ENCODE measurements at places on chromosomes 4 and X.
A peak's percentile ranks its signal among the peaks of the same experiment; 100 is the strongest.

- no peak for DNase-seq
Observed at GRCh38 chr4:36226430-36227227, 17.7 kb downstream of the ARAP2 start.

- no peak for DNase-seq
Observed at GRCh38 chrX:106954041-106954440, 33.8 kb downstream of the CLDN2 start.

GRCh38 chr4:15714646-15715435, 12.0 kb downstream of the BST1 start:
- no peak for DNase-seq

- peak; percentile 41 for DNase-seq
Observed at GRCh38 chrX:30246769-30247489, at the start of gene MAGEB1. MAGEB1 (plus strand) TSS chrX:30247146; CDS start chrX:30250494, 3,348 bp downstream.

GRCh38 chr4:182923796-182924340, 6.7 kb upstream of the DCTD start:
- no peak for DNase-seq

DNA sequence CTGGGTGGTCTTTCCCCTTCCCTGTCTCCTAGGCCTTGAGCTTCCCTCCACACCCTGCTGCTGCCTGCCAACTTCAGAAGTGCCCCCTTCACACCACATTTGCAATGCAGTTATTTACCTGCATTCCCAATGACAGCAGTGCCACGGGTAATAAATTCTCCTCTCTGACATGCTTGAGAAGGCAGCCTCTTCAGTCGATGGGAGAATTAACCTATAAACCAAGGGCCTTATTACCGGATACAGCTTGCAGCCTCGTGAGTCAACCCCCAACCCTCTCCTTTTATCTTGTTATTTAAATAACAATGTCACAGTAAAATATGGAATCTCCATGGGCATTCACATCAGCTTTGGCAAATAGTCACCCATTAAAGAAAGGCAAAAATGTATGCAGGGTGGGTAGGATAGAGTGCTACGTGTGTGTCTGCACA, 34.7 kb upstream of the LGI2 start:
- DNase-seq, result no peak

DNA sequence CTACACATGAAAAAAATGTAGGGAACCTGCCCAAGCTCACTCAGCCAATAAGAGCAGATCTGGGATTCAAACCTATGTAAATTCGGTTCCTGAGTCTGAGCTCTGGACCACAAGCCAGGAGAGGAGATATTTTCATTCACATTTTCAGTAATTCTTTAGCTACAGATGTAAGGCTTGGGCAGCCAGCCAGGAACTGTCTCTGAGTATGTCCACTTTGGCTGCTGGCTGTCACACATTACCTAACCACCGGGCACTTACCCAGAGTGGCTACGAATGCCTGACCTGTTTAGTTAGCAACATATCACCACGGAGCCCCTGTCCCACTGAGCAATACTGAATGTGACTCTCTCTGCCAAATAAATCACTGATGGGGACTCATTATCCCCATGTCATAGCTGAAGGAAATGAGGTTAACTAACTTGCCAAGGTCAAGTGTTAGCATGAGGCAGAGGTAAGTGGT, 15.3 kb downstream of the USP46 start:
- DNase-seq, result no peak

GRCh38 chr4:78779280-78779679, 3.1 kb downstream of the BMP2K start:
- DNase-seq, result no peak

DNA sequence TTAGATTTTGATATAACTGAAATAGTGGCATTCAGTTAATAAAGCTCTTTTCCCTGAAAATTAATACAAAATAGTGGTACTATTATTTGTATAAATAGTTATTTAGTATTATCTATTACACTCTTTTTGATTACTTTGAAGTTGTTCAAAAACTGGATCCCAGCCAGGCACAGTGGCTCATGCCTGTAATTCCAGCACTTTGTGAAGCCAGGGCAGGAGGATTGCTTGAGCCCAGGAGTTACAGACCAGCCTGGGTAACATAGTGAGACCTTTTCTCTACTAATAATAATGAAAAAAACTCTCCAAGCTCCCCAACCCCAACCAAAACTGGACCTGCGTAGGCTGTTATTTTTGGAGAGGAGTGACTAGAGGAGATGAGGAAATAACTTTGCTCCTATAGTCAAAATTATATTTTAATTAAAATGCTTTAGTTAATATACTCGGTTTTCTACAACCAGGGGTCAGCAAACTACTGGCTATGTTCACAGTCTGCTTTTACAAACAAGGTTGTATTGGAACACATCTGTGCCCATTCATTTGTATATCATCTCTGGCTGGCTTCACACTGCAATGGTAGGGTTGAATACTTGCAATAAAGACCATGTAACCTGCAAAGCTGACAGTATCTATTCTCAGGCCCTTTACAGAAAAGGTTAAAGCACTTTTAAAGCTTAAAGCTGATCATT, 27.6 kb downstream of the GUCY1A1 start:
- no peak for DNase-seq

GRCh38 chr4:26731351-26732035, 129.1 kb upstream of the STIM2 start:
- DNase-seq, result no peak

DNA sequence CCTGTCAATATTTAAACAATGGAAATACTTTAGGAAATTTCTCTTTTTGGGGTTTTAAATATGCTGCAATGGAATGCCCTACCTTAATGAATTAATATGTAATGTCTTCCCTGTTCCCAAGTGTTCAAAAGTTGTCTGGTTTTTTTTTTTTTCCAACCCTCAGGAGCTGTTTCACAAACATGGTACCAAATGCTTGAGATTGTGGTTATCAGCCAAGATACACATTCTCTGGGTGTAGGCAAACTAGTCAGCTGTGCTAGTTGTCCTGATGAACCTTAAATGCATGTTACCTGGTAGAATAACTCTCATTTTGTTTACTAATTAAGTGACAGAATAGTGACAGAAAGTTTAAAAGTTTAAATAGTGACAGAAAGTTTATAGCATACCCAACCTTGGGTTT, 50.7 kb downstream of the FHL1 start:
- DNase-seq, result no peak

DNA sequence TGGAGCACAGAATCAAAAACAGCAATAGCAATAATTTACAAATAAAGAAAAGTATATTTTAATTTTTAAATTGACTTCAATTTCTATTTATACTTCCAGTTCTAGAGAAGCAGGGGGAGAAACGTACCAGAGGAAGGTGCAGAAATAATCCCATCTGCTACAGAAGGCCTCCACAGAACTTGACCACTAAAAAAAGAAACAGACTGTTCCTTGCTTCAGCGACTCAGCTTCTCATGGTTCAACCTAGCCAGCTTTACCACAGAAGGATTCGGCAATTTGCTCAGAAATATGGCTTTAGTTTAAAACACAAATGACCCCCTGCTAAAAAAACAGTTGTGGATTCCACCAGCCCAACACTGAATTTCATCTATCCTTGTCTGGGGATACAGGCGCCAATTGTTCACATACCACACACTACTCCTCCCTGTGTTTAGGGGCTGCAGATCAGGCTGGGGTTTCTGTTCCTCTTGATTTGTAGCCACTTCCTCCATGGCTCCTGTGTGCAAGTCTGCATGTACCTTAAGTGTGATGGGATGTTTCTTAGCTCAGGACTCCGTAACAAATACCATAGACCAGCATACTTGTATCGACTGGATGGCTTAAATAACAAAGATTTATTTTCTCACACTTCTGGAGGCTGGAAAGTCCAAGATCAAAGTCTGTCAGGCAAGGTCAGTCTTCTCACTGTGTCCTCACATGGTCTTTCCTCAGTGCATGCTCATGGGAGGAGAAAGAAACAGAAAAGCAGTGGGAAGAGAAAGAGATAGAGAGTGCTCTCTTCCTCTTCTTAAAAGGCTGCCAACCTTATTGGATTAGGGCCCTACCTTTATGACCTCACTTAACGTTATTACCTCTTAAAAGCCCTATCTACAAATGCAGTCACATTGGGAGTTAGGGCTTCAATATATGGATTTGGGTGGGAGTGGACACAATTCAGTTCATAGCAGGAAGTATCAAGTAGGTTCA, 79.1 kb downstream of the AMOT start:
- DNase-seq, result peak; percentile 7

DNA sequence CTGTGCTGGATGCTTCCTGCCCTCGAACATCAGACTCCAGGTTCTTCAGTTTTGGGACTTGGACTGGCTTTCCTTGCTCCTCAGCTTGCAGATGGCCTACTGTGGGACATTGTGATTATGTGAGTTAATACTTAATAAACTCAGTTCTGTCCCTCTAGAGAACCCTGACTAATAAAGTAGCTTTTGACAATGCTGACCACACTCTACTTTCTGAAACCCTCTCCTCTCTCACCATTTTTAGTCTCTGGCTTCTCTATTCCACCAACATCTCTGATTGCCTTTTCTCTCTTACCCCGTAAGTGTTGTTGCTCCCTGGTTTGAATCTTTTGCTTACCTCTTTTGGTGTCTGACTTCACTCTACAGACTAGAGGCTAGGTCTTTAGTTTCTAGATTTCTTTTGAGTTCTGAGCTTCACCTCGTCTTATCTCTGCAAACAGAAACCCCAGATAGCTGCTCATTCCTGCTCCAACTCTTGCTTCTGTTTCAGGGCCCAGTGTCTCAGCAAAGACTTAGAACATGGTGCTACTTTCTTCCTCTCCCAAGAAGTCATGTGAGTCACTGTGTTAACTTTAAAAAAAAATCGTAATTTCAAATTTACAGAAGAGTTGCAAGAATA, 11.4 kb downstream of the TMSB4X start:
- no peak for DNase-seq

DNA sequence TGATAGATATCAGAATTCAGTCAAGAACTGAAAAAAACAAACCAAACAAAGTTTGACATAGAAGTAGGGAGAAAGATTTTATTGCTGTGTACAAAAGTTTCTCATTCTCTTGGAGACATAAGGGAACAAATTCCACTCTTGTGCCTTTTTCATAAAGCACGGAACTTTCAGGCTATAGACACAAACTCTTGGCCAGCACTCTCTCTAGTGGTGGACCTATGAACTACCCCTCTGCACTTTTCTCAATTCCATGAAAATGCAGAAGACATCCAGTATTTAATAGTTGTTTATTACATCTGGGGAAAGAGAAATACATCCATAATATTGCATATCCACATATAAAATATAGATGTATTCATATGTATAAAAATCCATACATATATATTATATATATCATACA, 291.6 kb upstream of the HS3ST1 start:
- no peak for DNase-seq

DNA sequence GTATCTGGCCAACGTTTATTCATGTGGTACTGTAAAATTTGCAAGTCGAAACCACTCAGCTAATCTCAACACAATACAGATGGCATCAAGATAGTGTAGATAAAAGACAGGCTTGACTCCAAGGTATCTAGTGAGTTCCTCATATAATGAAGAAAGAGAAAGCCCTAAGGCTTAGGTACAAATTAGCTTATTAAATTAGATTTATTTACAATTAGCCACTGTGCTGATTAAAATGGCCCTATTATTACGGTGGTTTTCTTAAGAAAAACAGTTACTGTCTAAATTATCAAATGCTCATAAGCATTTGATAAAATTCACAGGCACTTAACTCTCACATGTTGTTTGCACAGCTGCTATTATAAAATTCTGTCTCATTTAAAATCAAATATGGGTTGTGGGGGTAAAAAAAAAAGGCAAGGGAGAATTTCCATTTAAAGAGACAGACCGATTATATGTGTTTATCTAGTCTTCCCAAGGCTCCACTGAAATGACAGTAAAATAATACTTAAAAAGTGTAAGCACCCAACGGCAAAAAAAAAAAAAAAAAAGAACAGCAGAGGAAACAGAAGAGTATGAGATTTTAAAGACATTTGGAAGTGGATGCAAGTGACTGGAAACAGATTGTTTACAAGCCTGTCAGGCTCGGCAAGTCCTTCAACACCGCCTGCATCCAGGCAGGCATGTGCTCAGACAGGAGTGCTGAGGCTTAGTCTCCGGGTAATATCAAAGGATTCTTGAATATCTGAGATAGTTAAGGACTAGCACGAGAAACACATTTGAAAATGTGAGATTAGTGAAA, 55.1 kb downstream of the FAM13A start:
- peak; percentile 77 for DNase-seq

GRCh38 chr4:128802680-128803628, 6.5 kb upstream of the JADE1 start:
- no peak for DNase-seq

- DNase-seq, result no peak
Observed at GRCh38 chr4:69471639-69472038, 24.1 kb downstream of the UGT2B4 start.

GRCh38 chr4:167642250-167642649, 408.0 kb upstream of the SPOCK3 start:
- no peak for DNase-seq

DNA sequence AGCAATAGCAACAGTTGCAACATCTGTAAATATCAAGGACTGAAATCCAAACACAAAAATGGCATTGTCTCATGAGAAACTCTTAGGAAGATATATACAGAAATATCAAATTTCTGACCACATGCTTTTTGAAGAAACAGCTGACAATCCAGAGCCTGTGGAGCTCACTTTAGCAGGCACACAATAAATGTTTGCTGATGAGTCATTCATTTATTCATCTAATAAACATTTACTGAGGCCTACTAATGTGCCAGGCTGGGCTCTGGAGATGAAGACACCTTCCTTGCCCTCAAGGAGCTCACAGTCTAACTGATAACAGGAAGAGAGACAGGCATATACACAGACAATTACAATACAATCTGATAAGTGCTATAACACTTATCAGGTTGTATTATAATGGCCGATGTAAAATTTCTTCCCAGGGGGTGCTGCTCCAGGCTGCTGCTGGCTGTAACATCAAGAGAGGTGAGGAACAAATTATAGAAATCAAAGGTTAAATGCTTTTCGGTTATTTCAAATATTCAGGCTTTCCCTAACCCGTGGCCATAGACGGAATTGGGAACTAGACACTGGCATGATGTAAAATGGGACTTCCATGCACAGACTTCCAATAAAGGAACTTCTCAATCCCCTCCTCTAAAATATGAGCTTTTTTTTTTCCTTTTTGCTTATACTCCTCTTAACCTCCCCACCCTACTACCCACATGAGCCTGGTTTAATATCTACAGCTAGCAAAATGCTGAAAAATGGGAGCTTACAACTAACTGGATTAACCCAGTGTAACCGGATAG, 16.8 kb upstream of the ZCCHC13 start:
- peak; percentile 85 for DNase-seq

- DNase-seq, result peak; percentile 15
Observed at GRCh38 chr4:18454349-18454748, 432.8 kb upstream of the LCORL start.

GRCh38 chrX:66015152-66015831, 24.6 kb downstream of the VSIG4 start:
- no peak for DNase-seq

- no peak for DNase-seq
Observed at GRCh38 chr4:43458293-43458692, 565.8 kb downstream of the GRXCR1 start.

DNA sequence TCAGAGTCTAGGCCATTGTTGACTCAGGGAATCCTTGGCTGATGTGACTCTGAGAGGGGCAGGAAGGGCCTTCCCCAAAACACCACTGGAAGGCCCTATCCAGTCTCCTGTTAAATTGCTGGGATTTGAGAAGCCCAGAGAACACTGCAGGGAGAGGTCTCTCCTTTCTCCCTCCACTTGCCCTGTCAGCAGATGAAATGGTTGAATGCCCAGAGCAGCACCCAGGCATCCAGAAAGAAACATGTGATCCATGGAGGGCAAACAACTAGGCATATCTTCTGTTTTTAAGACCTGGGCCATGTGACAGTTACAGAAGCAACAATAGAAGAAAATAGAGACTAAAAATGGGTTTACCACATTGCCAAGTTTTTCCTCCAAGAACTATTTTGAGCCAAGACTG, 291.1 kb downstream of the QDPR start:
- DNase-seq, result no peak

- peak; percentile 45 for DNase-seq
Observed at GRCh38 chr4:23717528-23718248, 172.2 kb downstream of the PPARGC1A start.
